ENCODE measurements at places on chromosomes 7 and 10.

- DNase-seq, result no peak
Observed at GRCh38 chr7:50436133-50436806, 13.9 kb downstream of the FIGNL1 start.

- DNase-seq, result no peak
Observed at GRCh38 chr7:25739143-25739542, 412.9 kb upstream of the NFE2L3 start.

GRCh38 chr7:50446542-50446960, 3.6 kb downstream of the FIGNL1 start:
- no peak for DNase-seq

DNA sequence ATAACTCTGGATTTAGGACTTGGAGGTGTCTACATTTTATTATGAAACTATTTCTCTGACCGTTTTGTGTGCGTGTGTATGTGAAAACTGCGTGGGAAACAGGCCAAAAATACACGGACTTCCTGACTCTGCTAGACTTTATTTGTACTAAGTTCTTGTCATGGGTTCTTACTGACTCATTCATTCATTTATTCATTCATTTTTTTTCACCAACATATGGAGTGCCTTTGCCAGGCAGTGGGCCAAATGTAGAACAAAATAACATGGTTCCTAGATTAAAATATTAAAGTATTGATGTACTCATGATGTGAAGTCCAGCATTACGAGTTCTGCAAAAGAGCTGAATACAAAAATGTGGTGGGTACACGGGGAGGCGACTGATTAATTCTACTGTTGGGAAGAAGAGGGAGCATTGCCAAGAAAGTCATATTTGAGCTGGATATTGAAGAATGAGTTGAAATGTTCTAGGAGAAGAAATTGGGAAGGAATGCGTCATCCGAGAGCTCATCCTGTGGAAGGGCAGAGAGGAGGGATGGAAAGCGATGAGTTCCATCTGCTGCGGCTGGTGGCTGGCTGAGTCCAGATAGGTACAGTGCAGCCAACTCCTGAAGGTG, 24.6 kb downstream of the CACNB2 start:
- no peak for DNase-seq

GRCh38 chr10:62866451-62866850, 50.3 kb upstream of the EGR2 start:
- DNase-seq, result no peak

DNA sequence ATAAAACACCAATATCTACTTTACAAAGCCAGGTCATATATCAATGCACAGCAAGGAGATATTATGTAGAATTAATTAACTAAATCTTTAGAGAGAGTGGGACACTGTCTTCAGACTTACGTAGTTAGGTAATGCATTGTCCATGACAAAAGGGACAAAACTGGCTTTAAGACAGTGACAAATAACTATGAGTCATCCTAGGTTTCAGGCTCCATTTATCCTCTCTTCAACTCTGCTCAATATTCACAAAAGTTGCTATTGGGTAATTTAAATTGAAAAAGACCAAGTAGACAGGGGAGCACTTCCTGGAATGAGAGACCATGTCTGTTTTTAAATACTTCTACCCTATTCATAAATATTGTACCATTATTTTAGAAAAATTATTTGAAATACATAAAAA, 464.5 kb downstream of the ARL4A start:
- no peak for DNase-seq

GRCh38 chr10:53679666-53680065, 907.1 kb upstream of the MBL2 start:
- no peak for DNase-seq

DNA sequence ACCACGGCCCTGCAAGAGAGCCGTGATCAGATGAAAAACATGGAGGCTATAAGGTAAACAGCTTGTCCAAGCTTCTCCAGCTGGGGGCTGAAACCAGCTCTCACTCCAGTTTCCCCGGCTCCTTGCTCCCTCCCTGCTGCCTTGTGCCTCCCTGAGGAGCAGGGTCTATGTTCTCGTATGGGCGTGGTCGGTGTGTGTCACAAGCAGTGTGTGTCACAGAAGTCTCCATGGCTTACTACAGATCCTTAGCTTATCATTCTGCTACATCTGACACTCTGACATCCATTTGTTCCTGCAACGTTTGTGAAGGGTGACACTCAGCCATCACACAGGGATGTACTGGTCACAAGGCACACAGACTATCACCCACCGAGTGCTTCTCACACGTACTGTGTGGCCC, 54.6 kb downstream of the CSGALNACT2 start:
- no peak for DNase-seq

GRCh38 chr10:71323407-71323806, 4.3 kb downstream of the SLC29A3 start:
- no peak for DNase-seq

DNA sequence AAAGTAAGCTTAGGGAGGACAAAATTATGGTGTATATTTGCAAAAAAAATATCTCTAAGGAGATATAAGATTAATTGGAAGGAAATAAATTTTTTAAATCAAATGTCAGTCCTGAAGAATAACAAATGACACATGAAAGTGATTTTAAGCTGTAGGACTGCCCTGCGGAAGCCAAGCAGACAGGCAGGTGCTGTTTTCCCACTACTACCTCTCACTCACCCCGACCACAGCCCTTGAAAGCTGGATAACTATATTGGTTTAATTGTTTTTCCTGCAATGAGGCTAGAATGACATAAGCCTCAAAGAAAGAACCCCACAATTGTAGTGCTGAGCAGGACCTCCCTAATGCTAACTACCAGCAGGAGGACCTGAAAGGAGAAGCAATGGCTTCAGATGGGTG, 68.6 kb upstream of the VIPR2 start:
- no peak for DNase-seq

DNA sequence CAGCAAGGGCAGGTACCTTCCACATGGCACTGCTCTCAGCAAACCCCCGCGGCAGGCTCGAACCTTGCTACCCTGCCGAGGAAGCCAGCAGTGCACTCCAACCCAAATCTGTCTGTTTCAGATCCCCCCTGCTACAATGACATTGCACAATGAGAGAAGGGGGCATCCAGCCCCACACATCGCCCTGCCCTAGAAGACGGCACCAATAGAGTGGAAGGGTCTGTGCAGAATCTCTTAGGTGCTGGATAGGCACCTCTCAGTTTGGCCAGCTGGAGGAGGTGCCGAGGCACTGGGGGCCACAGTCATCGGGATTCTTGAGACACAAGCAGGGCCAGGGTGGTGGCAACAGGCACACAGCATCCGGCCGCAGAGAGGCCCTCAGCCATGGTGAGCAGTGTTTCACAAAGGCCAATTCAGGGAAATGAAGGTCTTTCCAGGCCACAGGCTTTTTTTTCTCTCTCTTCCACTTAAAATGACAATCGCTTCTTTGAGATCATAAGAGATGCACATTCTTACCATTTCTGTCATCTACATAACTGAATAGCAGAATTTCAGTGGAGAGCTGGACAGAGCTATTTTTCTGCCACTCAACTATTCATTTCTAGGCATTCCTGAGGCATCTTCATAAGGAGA, 281.3 kb downstream of the TNS3 start:
- no peak for DNase-seq

GRCh38 chr10:130014263-130015074, 50.4 kb upstream of the EBF3 start:
- DNase-seq, result no peak

DNA sequence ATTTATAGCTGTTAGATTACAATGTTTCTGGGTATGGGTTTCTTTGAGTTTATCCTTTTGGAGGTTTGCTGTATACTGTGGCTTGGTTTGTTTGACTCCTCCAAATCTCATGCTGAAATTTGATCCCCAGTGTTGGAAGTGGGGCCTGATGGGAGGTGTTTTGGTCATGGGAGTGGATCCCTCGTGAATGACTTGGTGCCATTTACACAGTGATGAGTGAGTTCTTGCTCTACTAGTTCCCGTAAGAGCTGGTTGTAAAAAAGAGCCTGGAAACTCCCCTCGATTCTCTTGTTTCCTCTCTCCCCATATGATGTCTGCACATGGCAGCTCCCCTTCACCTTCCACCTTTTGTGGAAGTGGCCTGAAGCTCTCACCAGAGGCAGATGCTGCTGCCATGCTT, 324.1 kb downstream of the C7orf25 start:
- no peak for DNase-seq

- DNase-seq, result peak; percentile 91
Observed at GRCh38 chr10:103678178-103678526, 177.2 kb downstream of the SH3PXD2A start.

- no peak for DNase-seq
Observed at GRCh38 chr7:153065051-153065450, 305.5 kb downstream of the ACTR3B start.

- DNase-seq, result no peak
Observed at GRCh38 chr10:95530029-95530428, 31.1 kb downstream of the SORBS1 start.

GRCh38 chr10:13730956-13731355, 144.2 kb downstream of the PRPF18 start:
- no peak for DNase-seq

- no peak for DNase-seq
Observed at GRCh38 chr10:47116445-47116844, 183.6 kb upstream of the GDF10 start.

DNA sequence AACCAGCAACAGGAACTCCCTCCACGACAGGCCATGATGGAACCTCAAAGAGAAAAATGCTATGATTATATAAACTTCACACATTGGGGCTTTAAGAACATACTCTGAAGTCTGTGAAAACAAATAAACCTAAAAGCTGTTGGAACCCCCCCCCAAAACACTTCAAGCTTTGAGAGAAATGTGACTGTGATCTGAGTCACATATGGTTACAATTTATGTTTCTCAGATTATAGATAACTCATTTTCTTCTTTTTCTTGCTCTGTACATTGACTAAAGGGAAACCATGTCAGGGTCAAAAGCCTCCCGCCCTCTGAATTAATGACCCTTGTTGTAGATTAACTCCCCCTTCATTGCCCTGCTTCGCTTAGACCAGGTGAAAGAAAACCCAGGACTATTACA, 15.8 kb downstream of the VOPP1 start:
- no peak for DNase-seq

DNA sequence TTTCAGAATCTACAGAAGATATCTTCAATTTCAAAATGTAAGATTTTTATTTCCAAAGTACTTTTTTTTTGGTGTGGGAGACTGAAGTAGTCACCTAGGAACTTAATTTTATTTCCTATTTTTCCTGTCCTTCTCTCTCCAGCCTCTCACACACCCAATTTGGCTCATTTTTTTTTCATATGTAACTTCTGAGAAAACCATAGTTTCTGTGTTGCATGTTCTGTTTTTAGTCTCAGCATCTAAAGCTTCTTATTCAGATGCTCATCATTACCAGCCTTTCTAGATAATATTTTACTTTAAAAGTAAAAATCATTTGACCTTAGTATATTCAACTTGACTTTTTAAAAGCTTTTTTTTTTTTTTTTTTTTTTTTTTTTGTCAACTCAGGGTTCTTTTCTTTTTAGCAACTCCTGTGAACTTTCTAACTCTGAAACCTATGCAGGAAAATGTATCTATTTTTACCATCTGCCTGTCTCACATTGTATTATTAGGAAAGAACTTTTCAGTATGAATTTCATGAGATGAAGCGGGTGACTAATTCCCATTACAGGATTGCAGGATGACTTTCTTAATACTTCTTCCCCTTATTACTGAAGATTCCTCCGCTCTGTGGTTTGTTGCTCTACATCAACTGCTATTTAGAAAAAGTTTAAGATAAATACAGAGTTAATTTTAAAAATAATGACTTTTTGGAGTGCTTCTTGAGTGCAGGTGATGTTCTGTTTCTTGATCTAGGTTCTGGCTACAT, 73.6 kb upstream of the LSM8 start:
- DNase-seq, result no peak
